ENCODE measurements at places on chromosomes 6 and 20.
A peak's percentile ranks its signal among the peaks of the same experiment; 100 is the strongest.

- no peak for DNase-seq
Measured at GRCh38 chr6:13453771-13454251, 33.6 kb downstream of the GFOD1 start.

DNA sequence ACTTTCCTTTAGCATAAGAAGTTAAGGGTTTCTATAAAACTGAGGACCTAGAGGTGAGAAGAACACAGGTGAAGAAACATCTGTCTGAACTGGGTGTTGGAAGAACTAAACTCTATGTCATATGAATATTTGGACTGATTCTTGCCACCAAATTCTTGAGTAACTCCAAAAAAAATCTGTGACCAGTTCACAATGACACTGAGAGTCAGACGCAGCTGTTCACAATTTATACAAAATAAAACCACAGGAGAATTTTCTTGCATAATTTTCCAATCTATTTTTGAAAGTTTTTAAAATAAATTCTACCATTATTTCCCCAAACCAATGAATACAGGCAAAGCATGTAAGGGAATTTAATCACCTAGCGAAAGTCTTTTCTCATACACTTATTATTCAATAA, 148.1 kb upstream of the TCF21 start:
- no peak for DNase-seq

GRCh38 chr6:166007349-166008263, 160.0 kb downstream of the TBXT start:
- peak; percentile 75 for DNase-seq

- DNase-seq = no peak
Measured at GRCh38 chr20:21529863-21530262, 16.0 kb upstream of the NKX2-2 start.

- DNase-seq = no peak
Measured at GRCh38 chr6:110646419-110646698, 168.9 kb downstream of the CDK19 start.

DNA sequence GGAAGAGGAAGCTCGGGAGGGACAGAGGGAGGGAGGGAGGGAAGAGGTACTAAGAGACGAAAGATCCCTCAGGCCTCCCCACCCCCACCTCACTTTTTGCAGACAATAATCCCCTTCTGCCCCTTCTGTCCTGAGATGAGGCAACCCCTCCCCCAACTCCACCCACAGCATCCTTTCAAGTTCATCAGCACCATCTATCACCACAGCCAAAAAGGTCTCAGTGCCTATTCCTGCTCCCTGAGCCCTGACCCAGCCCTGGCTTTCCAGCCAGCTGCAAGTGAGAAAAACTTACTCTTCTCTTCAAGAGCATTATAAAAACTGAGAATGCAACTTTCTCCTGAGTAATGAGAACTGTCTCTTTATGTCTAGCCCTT, 133.2 kb upstream of the LRFN2 start:
- no peak for DNase-seq

Measured in AG10803 (cell line).